ENCODE measurements at places on chromosomes 2 and 18.

GRCh38 chr2:88011011-88011410, 5.3 kb downstream of the RNU2-63P start:
- no peak for DNase-seq

DNA sequence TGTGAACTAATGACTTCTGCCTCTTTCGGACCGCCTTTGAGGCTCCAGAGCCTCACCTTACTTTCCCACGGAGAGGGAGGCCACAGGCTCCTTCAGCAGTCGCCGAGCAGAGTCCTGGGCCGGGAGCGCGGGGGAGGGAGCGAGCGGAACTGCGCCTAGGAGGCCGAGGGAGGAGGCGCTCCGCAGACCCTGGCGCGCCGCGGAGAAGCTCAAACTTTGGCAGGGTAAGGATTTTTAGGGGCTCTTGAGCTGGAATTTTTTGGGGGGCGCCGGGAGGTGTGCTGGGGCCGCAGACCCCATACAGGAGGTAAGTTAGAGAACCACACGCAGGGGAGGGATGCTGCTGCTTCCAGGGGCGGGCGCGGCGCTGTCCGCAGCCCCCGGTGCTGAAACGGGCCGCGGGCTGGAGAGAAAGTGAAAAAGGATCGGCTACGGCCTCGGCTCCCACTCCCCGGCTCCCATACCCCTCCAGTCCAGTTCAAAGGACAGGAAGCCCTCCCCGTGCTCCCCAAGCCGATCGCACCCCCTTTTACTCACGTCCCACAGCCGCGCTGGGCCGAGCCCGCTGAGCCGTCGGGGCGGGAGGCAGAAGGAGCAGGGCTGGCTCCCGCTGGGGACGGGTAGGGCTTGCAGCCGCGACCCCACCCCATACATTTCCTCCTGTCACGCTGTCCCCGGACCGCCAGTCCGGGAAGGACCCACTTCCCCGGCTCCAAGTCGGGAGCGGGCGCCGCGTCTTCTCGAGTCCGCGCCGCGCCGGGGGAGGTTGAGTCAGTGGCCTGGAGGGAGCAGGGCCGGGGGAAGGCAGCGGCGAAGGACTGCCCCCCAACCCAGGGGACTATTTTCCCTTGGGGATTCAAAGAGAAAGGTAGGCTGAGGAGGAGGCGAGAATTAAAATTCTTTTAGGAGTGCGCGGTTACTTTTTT, at the start of gene CNGA3:
TSS of gene CNGA3 (plus strand) at position 146 of the 926 bp plus-strand sequence. CDS start 23,520 bp downstream, outside the sequence.
- DNase-seq = peak; percentile 55

DNA sequence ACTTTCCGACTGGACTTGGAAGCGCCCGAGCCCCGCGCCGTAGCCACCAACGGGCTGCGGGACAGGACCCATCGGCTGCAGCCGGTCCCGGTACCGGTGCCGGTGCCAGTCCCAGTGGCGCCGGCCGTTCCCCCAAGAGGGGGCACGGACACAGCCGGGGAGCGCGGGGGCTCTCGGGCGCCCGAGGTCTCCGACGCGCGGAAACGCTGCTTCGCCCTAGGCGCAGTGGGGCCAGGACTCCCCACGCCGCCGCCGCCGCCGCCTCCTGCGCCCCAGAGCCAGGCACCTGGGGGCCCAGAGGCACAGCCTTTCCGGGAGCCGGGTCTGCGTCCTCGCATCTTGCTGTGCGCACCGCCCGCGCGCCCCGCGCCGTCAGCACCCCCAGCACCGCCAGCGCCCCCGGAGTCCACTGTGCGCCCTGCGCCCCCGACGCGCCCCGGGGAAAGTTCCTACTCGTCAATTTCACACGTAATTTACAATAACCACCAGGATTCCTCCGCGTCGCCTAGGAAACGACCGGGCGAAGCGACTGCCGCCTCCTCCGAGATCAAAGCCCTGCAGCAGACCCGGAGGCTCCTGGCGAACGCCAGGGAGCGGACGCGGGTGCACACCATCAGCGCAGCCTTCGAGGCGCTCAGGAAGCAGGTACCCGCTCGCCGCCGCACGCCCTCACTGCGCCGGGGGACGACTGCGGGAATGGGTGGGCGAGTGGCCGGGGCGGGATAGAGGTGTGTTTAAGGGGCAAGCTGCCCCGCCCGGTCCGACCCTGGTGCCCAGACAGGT, 713 bp downstream of the ATOH8 start:
- DNase-seq = no peak

GRCh38 chr2:61354543-61355197, 116.2 kb downstream of the USP34 start:
- no peak for DNase-seq

GRCh38 chr2:216492597-216493333, 5.9 kb upstream of the RPL37A start:
- peak; percentile 22 for DNase-seq

DNA sequence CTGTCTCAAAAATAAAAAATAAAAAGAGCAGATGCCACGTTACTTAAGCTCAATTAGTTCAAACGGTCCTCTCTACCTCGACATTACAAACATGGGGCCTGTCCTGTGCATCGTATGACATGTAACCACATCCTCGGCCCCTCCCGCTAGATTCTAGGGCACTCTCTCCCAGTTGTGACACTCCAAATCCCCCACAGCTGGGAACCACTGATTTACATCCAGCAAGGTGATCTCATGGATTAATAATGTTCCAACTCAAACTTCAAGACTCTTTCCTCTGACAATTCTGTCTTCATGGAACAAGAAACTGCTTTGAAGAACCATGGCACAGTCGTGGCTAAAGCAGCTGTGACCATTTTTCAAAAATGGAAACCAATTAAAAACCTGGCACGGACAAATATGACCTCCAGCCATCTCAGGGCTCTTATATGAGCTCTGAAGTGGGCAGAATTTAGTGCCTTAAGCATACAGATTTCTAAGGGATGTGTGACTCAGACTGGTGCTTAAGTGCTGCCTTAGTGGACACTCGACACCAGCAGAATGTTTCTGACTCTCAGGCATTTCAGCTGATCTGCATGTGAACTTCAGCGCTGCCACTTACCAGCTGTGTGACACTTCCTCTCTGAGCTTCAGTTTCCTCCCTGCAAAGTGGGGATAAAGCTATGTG, 31.7 kb upstream of the ASAP2 start:
- DNase-seq = no peak

GRCh38 chr2:43057742-43058725, 168.4 kb downstream of the ZFP36L2 start:
- DNase-seq = no peak

DNA sequence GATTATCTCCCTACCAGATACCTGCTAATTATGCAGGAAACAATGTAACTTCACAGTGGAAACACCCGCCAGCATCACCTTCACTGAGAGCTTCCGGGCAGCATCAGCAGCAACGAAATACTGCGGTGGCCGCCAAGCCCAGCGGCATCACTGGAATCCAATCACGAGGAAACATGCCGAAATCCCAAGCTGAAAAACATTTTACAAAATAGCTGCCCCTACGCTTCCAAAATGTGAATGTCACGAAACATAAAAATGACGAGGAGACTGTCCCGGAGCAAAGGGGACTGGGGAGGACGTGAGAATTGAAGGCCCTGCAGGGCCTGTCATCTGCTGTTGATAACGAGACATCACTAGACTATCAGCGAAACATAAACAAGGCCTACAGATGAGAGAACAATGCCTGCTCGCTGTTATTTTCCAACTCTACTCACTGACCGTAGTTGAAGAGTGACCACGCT, 82.6 kb downstream of the HDAC4 start:
- no peak for DNase-seq

DNA sequence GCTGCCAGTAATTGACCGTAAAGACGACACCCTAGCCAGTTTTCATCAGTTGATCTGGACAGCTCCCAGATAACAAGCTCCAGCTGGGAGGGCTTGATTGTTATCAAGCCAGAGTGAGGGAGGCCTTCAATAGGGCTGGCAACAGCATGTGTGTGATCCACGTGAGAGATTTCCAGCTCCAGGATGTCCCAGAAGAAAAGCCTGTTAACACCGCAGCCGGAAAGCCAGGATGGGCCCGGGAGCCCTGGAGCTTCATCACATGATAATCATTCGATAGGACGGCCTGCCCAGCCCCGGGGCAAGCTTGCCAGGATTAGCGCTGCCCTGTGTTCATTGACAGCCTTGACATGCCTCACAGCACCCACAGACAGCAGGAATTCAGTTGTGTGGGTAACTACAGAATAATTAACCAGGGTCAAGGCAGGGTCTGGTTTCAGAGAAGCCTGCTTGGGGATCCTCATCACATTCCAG, 182.5 kb downstream of the C1D start:
- no peak for DNase-seq

GRCh38 chr18:75678627-75679026, 251.1 kb upstream of the SMIM21 start:
- no peak for DNase-seq

DNA sequence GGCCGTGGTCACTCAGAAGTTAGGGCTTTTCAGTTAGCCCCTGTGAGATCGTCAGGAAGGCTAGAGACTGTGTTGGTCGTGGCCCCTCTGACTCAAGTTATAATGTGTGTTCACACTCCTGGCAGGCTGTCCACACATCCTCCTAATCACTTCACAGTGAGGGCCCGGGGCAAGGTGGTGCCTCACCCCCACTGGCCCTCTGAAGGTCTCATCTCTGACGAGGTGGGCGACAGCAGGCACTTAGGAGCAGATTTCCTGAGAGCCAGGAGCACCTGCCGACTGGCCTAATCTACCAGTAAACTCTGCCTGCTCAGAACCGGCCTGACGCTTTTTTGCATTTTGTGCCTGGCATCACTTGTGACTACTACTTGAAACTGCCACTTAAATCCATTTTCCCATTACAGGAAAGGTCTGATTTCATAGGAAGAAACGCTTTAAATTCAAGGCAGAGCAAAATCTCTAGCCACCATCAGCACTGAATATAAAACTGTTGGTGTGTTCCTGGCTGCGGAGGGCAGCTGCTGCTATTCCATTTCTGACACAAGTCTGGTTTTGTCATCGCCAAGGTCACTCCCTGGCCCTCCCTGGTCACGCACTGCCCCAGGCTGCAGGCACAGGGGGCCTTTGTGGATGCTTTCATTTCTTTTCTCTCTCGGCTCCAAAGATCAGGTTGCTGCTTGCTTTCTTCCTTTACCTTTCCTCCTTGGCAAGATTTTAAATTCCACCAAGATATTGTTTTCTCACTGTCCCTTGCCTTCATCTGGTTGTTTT, 48.0 kb downstream of the RAB12 start:
- no peak for DNase-seq

DNA sequence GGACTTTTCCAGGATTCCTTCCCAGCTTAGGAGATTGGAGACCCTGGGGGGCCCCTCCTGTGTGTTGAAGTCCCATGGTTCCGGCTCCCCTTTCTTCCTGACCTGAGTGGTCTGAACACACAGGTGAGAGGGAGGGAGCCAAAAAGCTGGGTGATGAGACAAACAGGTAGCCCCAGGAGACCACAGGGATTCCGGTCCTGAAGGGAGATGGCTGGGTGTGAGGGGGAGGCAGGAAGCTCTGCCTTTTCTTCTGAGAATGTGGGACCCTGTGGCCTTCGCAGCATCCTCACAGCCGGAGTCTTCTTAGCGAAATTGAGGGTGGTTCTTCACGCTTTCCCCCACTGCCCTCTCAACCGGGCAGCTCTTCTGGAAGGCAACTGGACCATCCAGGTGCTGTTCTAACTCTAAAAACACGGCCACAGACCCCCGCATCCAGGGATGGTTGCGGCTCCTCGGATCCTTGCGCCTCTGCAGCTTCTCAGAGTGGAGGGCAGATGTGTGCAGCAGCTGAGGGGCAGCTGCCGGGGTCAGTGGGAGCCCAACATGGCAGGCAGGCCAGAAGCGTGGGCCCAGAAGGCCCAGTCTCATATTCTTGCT, 4.4 kb downstream of the SLC66A3 start:
- DNase-seq = no peak

- DNase-seq = no peak
These were observed 124.7 kb upstream of the GATA6 start for GRCh38 chr18:22044474-22045220.

GRCh38 chr2:228118940-228119339, 62.5 kb downstream of the SPHKAP start:
- DNase-seq = no peak

- no peak for DNase-seq
These were observed 327.0 kb downstream of the NR4A2 start for GRCh38 chr2:156005531-156005930.

- peak; percentile 83 for DNase-seq
These were observed 135.2 kb upstream of the HAAO start for GRCh38 chr2:42927334-42928160.

GRCh38 chr2:195392446-195393336, 264.3 kb upstream of the SLC39A10 start:
- DNase-seq = no peak

GRCh38 chr2:85549826-85550225, 10.9 kb downstream of the MAT2A start:
- DNase-seq = no peak

- no peak for DNase-seq
These were observed 750.6 kb upstream of the SALL3 start for GRCh38 chr18:78228974-78229373.

GRCh38 chr2:74522516-74522915, 3.5 kb downstream of the DQX1 start:
- no peak for DNase-seq

- no peak for DNase-seq
These were observed 178.0 kb downstream of the SH3BP4 start for GRCh38 chr2:235129850-235130249.

GRCh38 chr2:26640331-26640745, 828 bp downstream of the CIB4 start:
- DNase-seq = no peak

DNA sequence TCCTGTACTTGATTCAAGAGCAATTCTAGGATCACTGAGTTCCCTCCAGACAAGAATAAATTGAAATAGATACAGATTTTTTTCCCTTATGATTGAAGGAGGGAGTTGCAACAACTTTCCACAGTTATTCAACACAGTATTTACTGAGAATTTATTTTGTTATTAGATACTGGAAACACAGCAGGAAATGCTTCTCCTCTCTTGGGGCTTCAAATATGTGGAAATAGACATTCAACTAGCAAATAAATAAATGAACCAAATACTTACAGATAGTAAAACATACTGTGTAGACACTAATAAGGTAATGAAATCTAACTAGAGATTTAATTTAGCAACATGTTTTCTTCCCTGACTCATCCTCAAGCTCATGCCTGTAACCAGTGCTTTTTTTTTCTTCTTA, 169.2 kb downstream of the LNPK start:
- no peak for DNase-seq

DNA sequence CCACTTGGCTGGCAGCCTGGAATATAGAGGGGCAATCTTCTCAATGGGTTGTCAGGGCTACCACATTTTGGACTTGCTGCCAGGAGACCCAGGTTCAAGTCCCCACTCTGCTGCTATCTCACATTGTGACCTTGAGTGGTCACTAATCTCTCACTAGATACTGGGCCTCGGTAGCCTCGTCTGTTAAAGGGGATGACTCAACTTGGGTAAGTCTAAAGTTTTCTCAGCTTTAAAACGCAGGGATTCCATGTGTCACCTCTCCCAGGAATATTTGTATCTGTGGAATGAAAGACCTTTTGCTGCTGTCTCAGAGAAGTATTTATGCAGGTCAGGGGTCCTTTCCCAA, 86.3 kb downstream of the SEMA4F start:
- DNase-seq = no peak

All from left kidney (tissue), 8 donors.